Type B pancreatic cell (in vitro differentiated cells): ENCODE measurements at places on chromosomes 16 and 17. TPM values are rescaled to one million over a fixed set of nuclear protein-coding genes. Genes with fewer than 3 reads are reported as not detected.

GRCh38 chr17:1976000-1976682 lies 49.0 kb downstream of the RTN4RL1 start:
- H3K4me1 ChIP-seq: peaks cover 18% of the 10 kb centered on the region
- H3K36me3 ChIP-seq: no peaks in the 10 kb centered on the region
- no peak for DNase-seq

- no peaks in the 10 kb centered on the region for H3K27me3 ChIP-seq
- H3K36me3 ChIP-seq: peaks cover 23% of the 10 kb centered on the region
- H3K4me1 ChIP-seq: peaks cover 15% of the 10 kb centered on the region
- no peak overlapping the region for H3K4me3 ChIP-seq
- H3K27ac ChIP-seq: no peak overlapping the region
Measured at GRCh38 chr16:12026741-12027490, 50.4 kb downstream of the SNX29 start.

GRCh38 chr16:71526111-71526631 lies at the start of gene CHST4:
CHST4 (plus strand) TSS chr16:71526426; CDS start chr16:71536678, 10,252 bp downstream.
- peaks cover 43% of the 10 kb centered on the region for H3K27me3 ChIP-seq
- H3K27ac ChIP-seq: peak within 1 kb of the TSS; percentile 76
- H3K4me3 ChIP-seq: peak within 1 kb of the TSS; percentile 76
- H3K36me3 ChIP-seq: no peaks in the 10 kb centered on the region
- H3K4me1 ChIP-seq: peaks cover 21% of the 10 kb centered on the region

- no peak overlapping the region for H3K4me3 ChIP-seq
- no peaks in the 10 kb centered on the region for H3K36me3 ChIP-seq
- H3K27me3 ChIP-seq: no peaks in the 10 kb centered on the region
- no peaks in the 10 kb centered on the region for H3K4me1 ChIP-seq
Measured at GRCh38 chr17:1582374-1582773, 19.8 kb upstream of the PITPNA start.

- H3K4me1 ChIP-seq: peaks cover 11% of the 10 kb centered on the region
- no peak overlapping the region for H3K27ac ChIP-seq
- H3K4me3 ChIP-seq: no peak overlapping the region
- no peaks in the 10 kb centered on the region for H3K27me3 ChIP-seq
Measured at GRCh38 chr17:28141313-28141712, 98.8 kb downstream of the NLK start.

The DYNLRB2 gene
- total RNA-seq: 2.3 and 4.3 TPM in 2 replicates

The KIF2B gene
- not detected in 2 replicates for total RNA-seq

The KRTAP2-3 gene
- 0.98 TPM in 1 of 2 replicates, not detected in the other for total RNA-seq

The KCTD19 gene
- 0.56 TPM in 1 of 2 replicates, not detected in the other for total RNA-seq
